ENCODE measurements at places on chromosomes 7 and 10.
A peak's percentile ranks its signal among the peaks of the same experiment; 100 is the strongest.

- no peak for DNase-seq
Measured at GRCh38 chr10:101267290-101267680, 38.0 kb upstream of the LBX1 start.

DNA sequence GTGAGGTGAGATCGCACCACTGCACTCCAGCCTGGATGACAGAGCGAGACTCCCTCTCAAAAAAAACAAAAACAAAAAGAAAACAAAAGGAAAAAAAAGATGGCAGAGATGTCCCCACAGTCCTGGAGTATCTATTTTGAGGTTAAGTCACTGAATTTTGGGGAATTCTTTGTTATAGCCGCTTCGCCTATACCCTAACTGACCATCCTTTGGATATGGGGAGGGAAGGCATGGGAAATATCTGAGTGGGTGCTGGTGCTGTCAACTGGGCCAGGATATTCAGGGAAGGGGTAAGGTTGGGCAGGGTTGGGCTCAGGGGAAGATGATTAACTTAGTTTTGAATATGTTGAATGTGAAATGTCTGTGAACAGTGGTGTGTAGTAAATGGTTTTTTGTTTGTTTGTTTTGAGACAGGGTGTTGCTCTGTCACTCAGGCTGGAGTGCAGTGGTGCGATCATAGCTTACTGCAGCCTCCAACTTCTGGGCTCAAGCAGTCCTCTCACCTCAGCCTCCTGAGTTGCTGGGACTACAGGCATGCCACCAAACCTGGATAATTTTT is 8.3 kb upstream of the GNB2 start:
- no peak for DNase-seq

GRCh38 chr10:21518641-21519396 is 6.7 kb downstream of the SKIDA1 start:
- DNase-seq, result no peak

GRCh38 chr10:23051278-23051677 is 44.1 kb upstream of the MSRB2 start:
- no peak for DNase-seq

GRCh38 chr10:34606890-34607289 is 208.2 kb downstream of the PARD3 start:
- DNase-seq, result no peak

- DNase-seq, result no peak
Measured at GRCh38 chr7:29370531-29371314, 176.1 kb downstream of the CHN2 start.

- no peak for DNase-seq
Measured at GRCh38 chr7:137235434-137235833, 108.1 kb downstream of the PTN start.

- no peak for DNase-seq
Measured at GRCh38 chr10:111102359-111102837, 25.6 kb downstream of the ADRA2A start.

- peak; percentile 10 for DNase-seq
Measured at GRCh38 chr7:79227044-79227443, 226.4 kb downstream of the MAGI2 start.

DNA sequence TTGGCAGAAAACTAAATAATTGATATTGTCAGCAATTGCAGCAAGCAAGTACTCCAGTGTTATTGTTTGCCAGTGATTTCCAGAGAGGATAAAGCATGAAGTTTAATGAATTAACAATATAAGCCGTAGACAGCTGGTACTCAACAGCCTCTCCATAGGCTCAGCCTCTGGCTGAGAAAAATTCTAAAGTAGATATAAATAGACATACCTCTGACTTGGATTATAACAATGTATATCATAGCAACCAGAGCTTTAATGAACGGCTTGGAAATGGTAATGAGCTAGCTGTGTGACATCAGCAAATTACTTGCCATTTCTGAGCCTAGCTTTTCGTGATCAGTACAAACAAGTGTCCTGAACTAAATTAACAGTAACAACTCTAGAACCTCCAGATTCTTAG is 1055.4 kb upstream of the AUTS2 start:
- DNase-seq, result no peak

DNA sequence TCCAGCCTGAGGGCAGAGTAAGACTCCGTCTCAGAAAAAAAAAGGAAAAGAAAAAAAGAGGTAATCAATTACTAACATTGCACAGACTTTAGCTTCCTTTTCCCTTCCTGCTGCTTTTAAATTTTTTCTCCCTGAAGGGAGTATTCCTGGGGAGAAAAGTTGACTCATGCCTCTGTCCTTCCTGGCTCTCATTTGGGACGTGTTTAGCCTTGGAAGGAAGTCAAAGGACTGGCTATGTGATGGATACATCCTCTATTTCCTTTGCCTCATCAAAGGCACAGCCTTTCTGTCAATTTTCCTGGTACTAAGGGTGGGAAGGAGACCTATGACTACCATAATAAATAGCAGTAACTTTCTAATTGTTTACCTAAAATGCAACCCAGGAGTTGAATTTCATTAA is 77.6 kb downstream of the ITGA8 start:
- DNase-seq, result peak; percentile 54
